ENCODE measurements at places on chromosomes 3 and 15. TPM values are rescaled to one million over a fixed set of nuclear protein-coding genes. Genes with fewer than 3 reads are reported as not detected.

- no peak for DNase-seq
Measured at GRCh38 chr15:68769702-68770101, 51.0 kb downstream of the ANP32A start.

GRCh38 chr15:72147418-72147817 lies 29.2 kb downstream of the SENP8 start:
- no peak for DNase-seq

DNA sequence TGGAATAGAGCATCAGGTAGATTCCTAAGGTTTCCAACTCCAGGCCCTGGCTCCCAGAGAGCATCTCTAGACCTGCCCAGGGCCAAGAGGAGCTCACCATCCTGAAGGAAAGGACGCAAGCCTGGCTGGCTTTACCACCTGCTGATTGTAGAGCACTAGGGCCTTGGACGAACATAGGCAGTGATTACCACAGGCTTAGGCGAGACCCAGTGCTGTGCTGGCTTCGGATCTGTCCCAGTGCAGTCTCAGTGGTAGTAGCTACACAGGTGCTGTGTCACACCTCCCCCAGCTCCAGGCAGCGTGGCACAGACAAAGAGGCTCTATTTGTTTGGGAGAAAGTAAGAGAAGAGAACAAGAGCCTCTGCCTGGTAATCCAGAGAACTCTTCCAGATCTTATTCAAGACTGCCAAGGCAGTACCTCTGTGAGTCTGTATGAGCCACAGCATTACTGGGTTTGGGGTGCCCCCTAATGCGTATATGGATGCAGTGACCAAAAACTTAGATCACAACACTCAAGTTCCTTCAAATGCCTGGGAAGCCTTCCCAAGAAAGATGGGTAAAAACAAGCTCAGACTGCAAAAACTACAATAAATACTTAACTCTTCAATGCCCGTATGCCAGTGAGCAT lies 25.4 kb downstream of the ISG20 start:
- no peak for DNase-seq

GRCh38 chr3:123186695-123187094 lies 15.0 kb upstream of the SEC22A start:
- no peak for DNase-seq

GRCh38 chr3:149509526-149509925 lies 35.0 kb downstream of the TM4SF4 start:
- no peak for DNase-seq

GRCh38 chr15:48865370-48866079 lies 12.4 kb upstream of the EID1 start:
- DNase-seq, result no peak

DNA sequence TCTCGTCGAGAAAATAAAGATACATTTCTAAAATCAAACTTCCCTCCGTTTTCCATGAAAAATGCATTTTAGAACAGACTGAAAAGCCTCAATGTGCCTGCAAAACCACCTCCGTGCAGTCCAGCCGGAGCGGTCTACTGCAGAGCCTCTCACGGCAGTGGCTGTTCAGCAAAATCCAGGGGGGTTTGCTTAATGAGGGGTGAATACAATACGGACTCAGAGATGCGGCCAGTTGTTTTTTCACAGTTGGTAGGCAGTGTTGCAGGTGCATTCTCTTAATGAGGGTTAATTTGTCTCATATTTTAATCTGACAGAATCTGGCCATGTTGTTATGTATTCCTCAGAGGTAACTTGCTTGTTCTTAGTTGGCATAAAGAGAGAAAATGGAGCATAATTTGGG lies 223.0 kb downstream of the EBLN2 start:
- DNase-seq, result no peak

GRCh38 chr3:151504606-151505005 lies 43.7 kb upstream of the IGSF10 start:
- DNase-seq, result no peak

DNA sequence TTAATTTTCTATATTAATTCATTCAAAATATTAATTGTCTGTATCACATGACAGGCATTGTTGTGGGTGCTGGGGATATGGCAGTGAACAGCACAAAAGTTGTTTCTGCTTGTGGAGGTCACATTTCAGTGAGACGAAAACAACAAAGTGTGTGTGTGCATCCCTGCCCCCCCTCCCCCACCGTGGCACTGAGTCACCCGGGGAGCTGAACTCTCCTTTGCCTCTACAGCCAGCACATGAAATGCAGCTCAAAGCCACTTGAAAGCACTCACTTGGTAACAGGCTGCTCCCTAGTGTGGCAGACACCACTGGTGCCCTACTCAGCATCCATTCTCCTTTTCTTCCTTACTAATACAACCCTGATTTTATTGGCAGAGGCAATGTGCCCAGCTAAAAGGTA lies 16.9 kb upstream of the SCAMP5 start:
- no peak for DNase-seq

- DNase-seq, result no peak
Measured at GRCh38 chr15:27676647-27677046, 422.5 kb downstream of the OCA2 start.

DNA sequence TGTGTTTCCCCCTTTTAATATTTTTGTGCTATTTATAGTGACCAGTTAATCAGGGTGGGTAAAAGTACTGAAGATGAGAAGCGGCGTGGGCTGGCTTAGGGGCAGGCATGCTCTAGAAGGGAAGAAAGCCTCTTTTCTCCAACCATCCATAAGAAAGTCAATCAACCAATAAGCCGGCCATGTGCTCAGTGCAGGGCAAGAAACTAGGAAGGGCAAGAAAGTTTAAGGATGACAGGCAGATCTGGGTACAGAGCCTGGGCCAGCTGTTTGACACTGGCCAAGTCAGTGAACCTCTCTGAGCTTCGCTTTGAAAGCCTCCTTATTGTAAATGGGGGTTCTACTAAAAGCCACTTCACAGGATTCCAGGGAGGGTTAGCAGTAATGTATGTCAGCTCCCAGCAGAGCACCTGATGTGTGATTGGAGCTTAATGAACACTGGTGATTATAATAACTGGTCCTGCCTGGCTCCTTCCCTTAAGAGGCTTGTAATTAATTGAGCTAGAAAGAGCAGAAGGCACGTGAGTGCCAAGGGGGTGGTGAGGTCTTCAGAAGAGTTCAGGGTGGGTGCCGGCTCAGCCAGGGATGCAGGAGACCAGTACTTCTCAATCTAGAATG lies 5.7 kb upstream of the CHRNA3 start:
- no peak for DNase-seq

DNA sequence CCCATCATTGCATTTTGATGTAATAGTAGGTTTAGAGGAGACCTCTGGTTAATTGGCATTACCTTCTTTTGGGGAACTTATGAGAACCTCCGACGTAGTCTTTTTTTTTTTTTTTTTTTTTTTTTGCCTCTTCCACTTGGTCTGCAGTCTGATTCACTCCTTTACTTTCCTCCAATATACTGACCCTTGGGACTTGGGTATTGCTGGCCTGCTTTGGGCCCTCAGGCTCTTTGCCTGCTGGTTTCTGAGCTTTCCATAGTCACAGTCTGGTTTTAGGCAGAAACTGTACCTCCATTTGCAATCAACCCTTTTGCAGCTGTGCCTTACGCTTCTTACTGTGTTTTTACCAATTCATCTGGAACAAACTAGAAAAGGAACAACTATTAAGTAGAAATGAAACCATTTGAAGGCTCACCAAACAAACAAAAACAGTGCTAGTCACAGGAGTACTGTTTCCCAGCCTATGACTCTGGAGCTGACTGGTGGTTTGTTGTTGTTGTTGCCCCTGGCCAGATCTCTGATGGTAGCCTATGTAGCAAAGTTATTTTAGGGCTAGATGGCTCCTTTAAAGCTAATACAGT lies 272.8 kb downstream of the BBX start:
- DNase-seq, result no peak

DNA sequence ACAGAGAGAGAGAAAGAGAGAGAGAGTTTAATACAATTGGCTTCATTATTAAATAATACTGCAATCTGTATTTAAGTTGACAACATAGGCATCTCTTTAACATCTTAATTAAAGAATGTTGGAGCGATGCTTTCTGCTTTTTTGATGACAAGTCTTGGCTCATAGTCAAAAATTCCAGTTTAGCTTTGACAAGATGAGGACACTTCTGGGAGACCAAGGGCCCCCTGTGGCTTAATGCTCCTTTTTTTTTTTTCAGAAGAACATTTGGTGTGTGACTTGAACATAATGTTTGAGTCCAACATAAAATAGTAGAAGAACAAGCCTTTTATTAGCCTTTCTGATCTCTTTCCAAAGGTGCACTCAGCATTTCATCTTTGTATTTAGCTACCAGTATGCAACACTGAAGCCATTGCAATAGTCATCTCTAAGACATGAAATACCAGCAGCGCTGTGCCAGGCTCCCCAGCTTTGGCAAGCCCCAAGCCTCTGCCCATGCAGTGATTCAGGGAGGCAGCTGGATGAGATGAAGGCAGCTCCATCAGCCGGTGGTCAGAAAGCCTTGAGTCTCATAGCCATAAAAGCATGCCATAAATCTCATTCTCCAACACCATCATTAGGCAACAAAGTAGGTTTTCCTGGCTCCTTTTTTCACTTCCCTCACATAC lies 349.4 kb upstream of the SEMA6D start:
- no peak for DNase-seq

GRCh38 chr15:41821831-41822230 lies 6.1 kb upstream of the JMJD7 start:
- no peak for DNase-seq

GRCh38 chr3:100104817-100105413 lies 9.4 kb downstream of the FILIP1L start:
- DNase-seq, result no peak

DNA sequence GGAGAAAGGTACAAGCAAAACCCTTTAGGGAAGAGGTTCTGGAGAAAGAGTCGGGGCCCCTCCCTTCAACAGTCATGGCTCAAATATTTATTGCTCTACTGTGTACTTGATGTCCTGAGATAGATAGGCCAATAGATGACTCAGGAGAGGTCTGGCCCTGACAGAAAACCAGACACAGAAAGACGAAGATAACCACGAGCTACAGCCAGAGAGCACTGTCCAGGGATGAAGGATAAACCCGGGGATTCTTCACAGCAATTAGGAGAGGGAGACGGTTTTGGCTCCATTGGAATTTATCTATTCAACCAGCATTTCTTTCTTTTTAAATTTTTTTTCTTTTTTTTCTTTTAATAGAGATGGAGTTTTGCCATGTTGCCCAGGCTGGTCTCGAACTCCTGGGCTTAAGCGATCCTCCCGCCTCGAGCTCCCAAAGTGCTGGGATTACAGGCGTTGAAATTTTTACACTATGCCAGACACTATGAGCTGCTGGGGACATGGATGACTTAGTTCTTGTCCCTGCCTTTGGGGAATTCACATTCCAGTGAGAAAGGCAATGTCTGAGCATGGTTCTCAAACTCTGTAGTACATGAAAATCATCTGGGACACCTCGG lies 4.6 kb upstream of the CIDEC start:
- peak; percentile 89 for DNase-seq

GRCh38 chr3:16482770-16483531 lies 30.5 kb downstream of the RFTN1 start:
- no peak for DNase-seq

- no peak for DNase-seq
Measured at GRCh38 chr3:140911822-140912221, 29.8 kb upstream of the SLC25A36 start.

GRCh38 chr15:70121624-70122302 lies 24.0 kb upstream of the TLE3 start:
- no peak for DNase-seq

DNA sequence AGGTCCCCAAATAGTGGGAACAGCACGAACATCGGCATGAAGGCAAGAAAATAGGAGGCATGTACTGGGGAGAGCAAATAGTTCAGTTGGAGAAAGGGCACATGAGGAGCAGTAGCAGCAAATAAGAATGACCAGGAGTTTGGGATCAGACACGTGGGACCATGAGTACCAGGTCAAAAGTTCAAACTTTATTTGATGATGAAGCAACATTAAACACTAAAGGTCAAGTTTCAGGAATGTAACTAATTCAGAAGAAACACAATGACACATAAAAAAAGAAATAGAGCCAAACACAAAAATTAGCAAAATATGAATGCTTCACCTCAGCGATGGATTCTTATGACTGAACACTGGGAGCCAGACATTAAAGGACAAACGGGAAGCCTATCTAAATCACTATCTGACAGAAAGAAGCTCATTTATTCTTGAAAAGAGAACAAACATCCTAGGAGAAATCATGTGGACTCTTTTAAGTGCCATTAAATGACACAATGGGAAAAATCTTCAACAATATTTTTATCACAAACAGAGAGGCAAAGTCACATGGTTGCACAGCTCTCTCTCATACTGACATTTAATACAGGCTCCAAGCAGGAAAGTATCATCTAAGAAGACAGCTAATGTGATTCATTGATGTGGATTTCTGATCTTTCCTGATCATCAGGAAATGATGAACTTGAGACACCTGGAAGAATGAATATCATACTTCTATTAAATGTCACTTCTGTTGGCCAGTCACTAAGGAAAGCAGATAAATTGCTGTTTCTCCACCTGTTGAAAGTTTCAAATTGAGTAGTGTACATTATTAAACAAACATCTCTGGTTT lies 216.9 kb upstream of the THBS1 start:
- DNase-seq, result no peak

- DNase-seq, result no peak
Measured at GRCh38 chr3:99978221-99978620, 136.1 kb downstream of the FILIP1L start.

The NEK10 gene
- 1.2 TPM for total RNA-seq

The CCR8 gene
- total RNA-seq, result not detected

The AMT gene
- 4.8 TPM for total RNA-seq

The TF gene
- 10.4 TPM for total RNA-seq

The CYP1A2 gene
- not detected for total RNA-seq

The DZIP1L gene
- total RNA-seq, result 9.6 TPM

The SCG3 gene
- not detected for total RNA-seq

The ARPP21 gene
- not detected for total RNA-seq
